ELR (cell line): ENCODE measurements at places on chromosomes 3 and 15.

DNA sequence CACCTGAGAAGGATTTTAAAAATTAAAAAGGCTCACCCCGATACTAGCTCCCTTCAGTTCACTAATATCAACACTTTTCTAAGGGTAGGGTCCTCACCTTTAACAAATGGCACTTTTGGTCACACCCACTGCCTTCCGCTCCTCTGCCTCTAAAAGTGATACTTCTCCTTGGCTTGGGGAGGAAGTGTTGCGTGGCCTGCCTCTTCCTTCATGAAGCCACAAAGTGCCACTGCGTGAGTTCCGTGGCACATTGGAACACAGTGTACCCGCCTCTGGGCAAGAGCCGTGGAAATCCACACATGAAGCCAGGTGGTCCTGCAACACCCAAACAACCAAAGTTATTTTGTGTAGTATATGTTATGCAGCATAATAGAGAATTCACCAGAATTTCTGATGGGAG is 3.9 kb downstream of the B4GALT4 start:
- DNase-seq = no peak

- no peak for DNase-seq
Observed at GRCh38 chr3:61157414-61157813, 93.8 kb downstream of the FHIT start.

DNA sequence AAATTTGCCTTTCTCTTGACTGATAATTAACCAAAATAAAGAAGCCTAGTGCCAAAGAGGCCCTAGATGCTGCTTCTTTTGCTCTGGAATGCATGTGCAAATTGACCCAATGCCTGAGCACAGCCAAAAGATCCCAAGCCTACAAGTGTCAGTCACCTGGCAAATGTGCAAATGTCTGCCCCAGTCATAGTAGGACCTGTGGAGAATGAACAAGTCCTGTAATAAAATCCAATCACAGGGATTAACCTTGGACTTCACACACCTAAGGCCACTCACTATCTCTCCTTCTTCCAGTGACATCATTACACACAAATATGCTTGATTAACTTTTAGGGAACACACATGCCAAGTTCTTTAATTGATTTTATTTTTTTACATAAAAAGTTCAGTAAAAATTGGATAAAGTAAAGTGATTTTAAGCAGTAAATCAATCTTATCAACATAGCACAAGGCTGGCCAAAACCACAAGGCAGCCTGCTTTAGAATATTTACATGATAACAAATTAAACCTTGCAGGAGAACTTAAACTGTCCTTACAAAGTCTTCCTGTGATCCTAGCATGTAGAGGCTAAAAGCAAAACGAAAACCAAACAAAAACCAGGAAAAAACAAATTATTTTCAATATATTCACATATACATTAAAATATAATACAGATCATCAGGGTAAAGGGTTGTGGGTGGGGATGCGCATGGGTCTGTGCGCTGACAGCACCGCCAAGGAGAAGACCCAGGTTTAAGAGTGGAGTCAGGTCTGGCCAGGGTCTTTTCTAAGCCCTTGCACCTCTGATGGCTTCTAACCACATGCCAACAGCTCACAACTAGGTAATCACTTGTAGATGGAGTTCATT is 36.8 kb downstream of the NBEAL2 start:
- DNase-seq = no peak

DNA sequence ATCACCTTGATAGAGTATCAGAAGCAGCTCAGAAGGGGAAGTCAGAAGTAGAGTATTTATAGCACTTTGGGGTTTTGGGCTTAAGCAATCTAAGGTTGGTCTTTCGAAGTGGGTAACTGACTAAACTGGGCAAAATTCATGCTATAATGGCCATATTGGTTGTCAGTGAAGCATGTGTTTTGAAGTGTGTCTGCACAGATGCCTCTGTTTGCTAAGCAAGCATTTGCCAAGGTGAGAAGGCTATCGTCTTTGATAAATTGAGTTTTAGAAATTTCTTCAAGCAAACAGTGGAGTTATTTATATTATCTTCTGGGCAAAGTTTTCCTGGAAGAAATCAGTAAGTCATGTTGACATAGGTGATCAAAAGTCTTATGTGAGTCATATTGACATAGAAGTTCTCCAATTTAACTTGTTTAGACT is 412.8 kb upstream of the TGFBR2 start:
- DNase-seq = no peak

GRCh38 chr3:126956866-126957650 is 25.9 kb upstream of the PLXNA1 start:
- no peak for DNase-seq

- no peak for DNase-seq
Observed at GRCh38 chr3:58622892-58623291, 43.7 kb downstream of the FAM3D start.

- no peak for DNase-seq
Observed at GRCh38 chr15:97517737-97518136, 442.8 kb upstream of the ARRDC4 start.

- no peak for DNase-seq
Observed at GRCh38 chr3:10712121-10712520, 103.9 kb upstream of the SLC6A11 start.

DNA sequence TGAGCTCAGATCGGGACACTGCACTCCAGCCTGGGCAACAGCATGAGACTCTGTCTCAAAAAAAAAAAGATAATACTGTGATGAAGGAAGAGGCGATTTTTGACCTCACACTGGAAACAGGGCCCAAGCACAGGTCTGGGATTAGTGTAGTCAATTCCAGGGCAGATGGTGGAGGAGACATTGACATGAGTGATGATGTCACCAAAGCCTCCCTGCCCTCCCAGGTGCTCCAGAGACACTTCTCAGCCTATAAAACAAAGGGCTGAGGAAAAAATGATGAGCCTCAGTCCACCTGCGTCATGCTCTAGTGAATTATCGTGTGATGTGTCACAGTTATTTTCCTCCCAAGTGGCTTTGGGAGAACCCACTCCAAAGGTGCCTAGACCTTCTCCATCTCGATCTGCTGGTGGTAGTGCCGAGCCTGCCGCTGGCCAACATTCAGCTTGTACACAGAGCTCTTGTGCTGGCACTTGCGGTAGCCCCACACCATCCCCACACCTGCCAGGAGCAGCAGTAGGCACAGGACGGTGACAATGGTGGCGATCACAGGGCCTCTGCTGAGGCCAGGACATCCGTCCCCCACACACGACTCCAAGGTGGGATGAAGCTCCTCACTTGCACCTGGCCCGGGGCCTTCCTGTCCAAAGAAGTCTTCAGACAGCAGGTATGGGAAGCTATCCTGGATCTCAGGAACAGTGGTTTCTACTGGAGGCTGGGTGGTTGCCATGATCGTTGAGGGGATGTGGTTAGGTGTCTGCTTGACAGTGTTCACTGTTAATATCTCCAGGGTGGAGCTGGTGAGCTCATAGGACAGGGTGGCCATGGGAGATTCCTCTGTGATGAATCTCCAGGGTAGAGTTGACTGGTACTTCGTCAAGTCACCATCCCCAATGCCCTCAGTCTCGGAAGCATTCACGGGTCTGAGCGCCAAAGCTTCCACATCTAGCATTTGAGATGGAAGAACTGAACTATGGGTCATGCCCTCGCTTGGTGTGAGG is 38.8 kb downstream of the CRTAP start:
- DNase-seq = peak; percentile 46

- DNase-seq = no peak
Observed at GRCh38 chr3:51379746-51380455, 5.2 kb upstream of the MANF start.

- DNase-seq = peak; percentile 67
Observed at GRCh38 chr3:156750191-156750873, 75.8 kb upstream of the LEKR1 start.

DNA sequence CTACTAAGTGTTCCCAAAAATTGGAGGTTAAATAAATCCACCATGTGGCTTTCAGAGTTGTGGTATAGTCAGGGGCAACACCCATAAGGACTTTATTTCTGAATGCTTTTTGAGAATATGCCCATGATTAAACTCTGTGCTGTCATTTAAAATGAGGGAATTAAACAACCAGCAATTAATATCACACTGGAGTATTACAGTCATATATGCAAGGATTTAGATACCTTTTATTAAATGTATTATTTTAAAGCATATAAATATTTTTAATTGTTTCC is 227.6 kb downstream of the ZPLD1 start:
- no peak for DNase-seq

GRCh38 chr3:27632431-27633223 is 89.5 kb downstream of the EOMES start:
- peak; percentile 81 for DNase-seq

DNA sequence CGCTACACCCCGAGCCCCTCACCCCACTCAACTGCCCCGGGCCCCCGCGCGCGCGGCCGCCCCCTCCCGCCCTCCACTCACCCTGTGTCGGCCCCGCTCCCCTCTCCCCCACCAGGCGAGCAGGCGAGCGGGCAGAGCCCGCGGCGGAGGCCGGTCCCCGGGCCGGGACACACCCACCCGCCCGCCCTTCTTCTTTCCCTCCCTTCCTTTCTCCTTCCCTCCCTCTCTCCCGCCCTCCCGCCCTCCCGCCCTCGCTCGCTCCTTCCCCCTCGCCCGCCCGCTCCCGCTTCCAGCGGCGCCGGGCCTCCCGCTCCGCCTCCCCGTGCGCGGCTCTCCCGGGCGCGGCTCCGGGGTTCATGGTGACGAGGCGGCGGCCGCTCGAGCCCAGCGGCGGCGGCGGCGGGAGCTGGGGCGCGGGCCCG is at the start of gene CTDSPL:
TSS of gene CTDSPL (plus strand) at position 261 of the 422 bp plus-strand sequence. CDS start 320 bp downstream, outside the sequence.
- peak; percentile 40 for DNase-seq

DNA sequence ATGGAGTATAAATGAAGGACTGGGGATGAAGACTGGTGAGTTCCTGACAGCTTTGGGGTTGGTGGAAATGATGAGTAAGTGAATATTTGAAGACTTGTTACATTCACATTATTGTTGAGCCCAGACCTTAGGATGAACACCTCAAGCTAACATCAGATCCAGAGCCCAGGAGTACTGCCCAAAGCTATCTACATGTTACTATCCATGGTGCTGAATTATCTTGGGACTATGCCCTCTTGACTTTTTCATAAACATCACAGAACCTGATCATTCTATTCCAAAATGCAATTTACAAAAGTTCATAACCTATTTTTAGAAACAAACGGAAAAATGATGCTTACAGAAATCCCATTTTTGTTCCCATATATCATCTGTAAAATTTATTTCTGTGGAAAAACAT is 613.3 kb downstream of the TUSC7 start:
- peak; percentile 13 for DNase-seq

DNA sequence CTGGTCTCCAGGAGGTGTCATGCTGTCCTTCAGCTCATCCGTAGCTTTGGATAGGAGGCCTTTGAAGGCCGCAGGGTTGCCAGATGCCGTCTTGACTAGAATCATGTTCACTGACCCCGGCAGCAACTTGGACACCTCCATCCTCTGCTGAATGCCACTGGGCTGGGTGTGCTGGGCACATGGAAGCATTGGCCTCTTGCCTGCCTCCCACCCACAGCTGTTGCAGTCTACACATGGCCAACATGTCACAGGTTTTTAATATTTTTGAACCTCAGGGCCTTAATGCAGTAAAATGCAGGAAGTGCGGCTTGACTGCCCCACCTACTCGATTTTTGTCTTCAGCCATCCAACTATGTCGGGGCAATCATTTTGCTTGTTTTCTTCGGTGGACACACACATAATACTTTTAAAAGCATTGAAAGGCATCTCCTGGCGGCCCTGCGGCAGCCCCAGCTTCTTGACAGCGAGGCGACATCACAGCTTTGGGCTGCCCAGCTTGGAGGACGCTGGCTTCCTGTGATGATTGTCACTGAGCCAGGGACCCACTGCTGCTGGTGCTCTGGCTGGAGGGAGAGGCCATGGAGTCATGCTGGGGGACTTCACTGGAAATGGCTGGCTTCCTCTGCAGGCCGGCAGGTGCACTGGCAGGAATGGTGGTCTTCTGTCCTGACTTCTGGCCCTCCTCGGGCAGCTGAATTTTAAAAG is 31.6 kb upstream of the ACAD9 start:
- DNase-seq = no peak

DNA sequence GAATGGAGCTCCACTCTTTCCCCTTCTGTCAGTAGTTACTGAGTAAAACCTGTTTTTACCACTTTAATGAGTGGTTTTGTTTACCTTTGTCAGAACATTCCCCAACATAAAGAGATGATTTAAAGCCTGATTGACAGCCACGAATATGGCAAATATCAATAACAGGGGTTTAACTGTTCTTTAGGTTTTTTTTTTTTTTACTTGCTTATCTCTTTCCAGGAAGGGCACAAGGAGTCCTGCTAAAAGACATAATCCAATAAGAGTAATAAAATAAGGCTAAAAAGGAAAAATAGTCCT is 11.5 kb upstream of the UBE2Q2 start:
- no peak for DNase-seq

DNA sequence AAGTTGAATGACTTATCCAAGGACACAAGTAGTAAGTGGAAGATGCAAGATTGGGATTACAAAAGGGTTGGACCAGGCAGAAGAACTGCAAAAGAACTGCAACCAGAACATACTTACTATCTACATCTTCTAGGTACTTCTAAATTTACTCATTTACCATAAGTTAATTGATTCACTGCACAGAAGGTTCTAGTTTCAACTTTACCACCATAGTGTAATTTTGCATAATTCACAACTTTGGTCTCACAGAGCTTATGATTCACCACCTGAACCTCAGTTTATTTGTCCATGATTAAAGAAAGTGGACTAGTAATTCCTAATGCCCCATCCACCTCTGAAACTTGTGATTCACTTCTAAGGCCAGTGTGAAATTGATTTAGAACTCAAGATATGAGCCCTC is 236.8 kb upstream of the UBE2E2 start:
- no peak for DNase-seq

- no peak for DNase-seq
Observed at GRCh38 chr15:95425859-95426258, 904.6 kb upstream of the NR2F2 start.

DNA sequence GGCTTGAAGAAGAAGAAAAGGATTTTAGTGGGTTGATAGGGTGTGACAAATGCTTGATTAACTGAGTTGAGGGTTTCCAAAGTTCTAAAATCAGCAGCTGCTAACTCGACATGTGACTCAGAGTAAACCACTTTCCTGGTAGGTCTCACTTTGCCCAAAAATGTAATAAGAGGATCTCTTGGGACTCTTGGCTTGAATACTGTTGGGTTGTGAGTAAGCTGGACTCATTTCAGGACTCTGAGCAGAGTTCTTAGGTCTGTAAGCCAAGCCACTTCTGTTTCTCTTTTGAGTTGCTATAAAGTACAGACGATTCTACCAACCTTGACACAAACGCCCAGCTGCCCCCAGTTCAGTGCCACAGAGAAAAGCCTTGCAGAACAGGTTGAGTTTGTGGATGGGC is 241.1 kb downstream of the ZNF621 start:
- DNase-seq = no peak

- peak; percentile 50 for DNase-seq
Observed at GRCh38 chr3:81352867-81353266, 408.6 kb downstream of the GBE1 start.

- no peak for DNase-seq
Observed at GRCh38 chr15:88938802-88939485, 25.8 kb upstream of the MFGE8 start.

GRCh38 chr15:59443341-59444072 is 5.5 kb downstream of the FAM81A start:
- no peak for DNase-seq

GRCh38 chr3:194306109-194306686 is 44.9 kb downstream of the CPN2 start:
- no peak for DNase-seq

GRCh38 chr15:75089456-75090387 is 66.3 kb downstream of the PPCDC start:
- no peak for DNase-seq

- DNase-seq = no peak
Observed at GRCh38 chr3:14758297-14758696, 60.5 kb upstream of the FGD5 start.
